ENCODE measurements at places on chromosomes 3 and 15. TPM values are rescaled to one million over a fixed set of nuclear protein-coding genes. Genes with fewer than 3 reads are reported as not detected.

The NEK10 gene
- 0.55 TPM for polyA plus RNA-seq

The FBXL22 gene
- 4.5 TPM for polyA plus RNA-seq

The ZBED2 gene
- polyA plus RNA-seq: 7.6 TPM

The FHIT gene
- 3.4 TPM for polyA plus RNA-seq
